SK-N-MC (cell line): ENCODE measurements at places on chromosomes 1 and 21.

GRCh38 chr1:216944864-216945510 lies 221.8 kb upstream of the ESRRG start:
- no peak for DNase-seq

GRCh38 chr1:41359211-41360073 lies 1.8 kb upstream of the FOXO6 start:
- no peak for DNase-seq

DNA sequence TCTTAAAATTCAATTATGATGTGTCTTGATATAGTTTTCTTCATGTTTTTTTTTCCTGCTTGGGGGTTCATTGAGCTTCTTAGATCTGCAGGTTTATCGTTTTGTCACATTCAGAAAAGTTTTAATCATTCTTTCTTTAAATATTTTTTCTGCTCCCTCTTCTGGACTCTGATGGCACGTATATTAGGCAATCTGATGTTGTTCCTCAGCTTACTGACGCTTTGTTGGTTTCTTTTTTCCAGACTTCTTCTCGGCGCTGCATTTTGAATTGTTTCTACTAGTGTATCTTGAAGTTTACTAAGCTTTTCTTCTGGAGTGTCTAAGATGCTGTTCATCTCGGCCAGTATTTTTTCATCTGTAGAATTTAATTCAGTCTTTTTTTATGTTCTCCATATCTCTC lies 44.8 kb upstream of the FMOD start:
- no peak for DNase-seq

DNA sequence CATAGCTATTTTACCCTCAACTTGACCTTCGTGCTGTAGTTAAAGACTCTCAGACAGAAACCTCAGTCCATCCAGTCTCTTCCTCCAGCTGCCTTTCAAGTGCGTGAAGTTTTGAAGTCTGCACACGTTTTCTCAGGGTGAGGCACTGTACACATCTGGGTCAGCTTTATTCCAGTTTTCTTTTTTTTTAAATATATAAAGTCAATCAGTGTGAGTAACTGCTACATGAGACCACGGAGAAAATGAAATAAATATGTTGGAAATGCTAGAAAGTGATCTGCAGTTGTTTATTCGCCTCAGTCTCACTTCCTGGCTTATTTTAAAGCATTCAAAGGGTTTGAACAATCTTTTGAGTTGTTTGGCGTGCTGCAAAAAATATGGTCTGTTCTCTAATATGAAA lies 135.7 kb downstream of the ROR1 start:
- no peak for DNase-seq

DNA sequence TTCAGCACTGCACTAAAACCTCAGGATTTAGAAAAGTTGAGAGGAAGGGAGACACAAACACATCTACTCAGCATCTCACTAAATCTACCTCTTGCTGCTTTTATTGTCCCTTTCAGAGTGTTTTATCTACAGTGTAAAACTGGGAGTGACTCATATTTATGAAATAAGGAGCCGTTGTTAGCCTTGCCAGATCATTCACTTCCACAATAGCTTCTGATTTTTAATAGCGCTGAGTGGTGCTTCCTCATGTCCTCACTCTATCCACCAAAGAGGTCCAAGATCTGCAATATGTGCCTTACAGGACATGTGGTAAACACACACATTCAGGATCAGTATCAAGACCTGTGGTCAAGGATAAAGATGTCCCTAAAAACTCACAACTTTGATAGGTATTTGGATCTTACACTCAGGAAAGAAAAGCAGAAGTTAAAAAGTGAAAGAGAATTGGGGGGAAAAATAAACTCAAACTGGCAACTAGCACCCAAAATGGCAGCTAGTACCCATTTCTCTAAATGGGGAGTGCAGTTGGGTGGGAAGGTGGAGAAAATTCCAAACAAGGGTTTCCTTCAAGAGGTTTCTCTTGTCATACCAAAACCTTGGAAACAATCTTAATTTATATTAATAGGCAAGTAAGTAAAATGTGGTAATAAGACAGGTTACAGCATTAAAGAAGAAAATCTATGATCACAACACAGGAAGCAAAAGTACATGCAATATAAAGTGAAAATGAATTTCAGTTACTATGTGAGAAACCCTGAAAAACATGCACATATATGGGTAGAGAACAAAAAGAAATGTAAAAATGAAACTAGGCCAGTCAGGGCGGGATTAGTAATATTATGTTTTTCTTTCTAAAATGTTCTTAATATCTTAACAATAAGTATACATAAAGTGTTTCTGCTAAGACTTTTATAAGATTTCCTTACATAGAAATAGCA lies 15.9 kb downstream of the DUSP10 start:
- DNase-seq: no peak

DNA sequence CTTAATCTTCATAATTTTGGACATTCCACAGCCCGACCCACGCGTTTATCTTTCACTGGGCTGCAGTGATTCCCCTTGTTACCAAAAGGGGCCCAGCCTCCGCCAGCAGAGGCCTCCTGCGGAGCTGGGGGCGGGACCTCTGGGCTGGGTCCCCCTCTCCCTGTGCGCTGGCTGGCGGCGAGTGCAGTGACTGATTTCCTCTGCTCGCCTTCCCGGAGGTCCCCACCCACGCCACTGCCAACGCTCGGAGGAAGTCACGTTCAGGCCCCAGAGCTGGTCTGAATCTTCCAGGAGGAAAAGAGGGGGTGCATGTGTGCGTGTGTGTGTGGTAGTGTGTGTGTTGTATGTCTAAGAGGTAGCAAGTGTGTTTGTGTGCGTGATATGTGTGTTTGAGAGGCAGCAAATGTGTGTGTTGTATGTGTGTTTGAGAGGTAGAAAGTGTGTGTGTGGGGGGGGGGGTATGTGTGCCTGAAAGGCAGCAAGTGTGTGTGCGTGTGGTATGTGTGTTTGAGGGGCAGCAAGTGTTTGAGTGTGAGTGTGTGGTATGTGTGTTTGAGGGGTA lies 35.0 kb upstream of the JAK1 start:
- no peak for DNase-seq

GRCh38 chr1:1194723-1195122 lies 11.7 kb downstream of the TNFRSF18 start:
- no peak for DNase-seq

GRCh38 chr21:45468051-45468970 lies 63.3 kb downstream of the COL18A1 start:
- DNase-seq: no peak

GRCh38 chr21:42989816-42990650 lies 15.7 kb downstream of the PKNOX1 start:
- DNase-seq: no peak

DNA sequence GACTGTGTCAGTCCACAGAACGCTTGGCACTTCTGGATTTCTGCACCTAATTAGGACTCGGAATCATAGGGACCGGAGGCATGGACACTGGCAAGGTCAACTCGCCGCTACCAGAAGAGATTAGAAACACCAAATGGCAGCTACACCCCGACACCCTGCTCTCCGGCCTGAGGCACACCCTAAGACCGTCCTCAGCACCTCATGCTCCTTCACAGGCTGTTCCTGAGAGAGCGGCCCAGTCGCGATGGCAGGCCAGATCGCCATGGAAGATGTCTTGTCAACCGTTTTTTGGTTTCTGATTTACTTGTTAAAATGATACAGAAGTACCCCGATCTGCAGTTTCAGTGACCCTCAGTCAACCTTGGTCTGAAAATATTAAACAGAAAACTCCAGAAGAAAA lies 46.8 kb downstream of the NPHP4 start:
- DNase-seq: no peak

- no peak for DNase-seq
Measured at GRCh38 chr1:61708953-61709907, 15.7 kb downstream of the TM2D1 start.

- no peak for DNase-seq
Measured at GRCh38 chr1:114368560-114369255, 142.3 kb downstream of the TRIM33 start.

- no peak for DNase-seq
Measured at GRCh38 chr1:96520579-96520947, 201.0 kb upstream of the PTBP2 start.

- no peak for DNase-seq
Measured at GRCh38 chr1:31579374-31579773, 3.1 kb downstream of the TINAGL1 start.

- DNase-seq: no peak
Measured at GRCh38 chr1:110085671-110086070, 15.2 kb upstream of the ALX3 start.

DNA sequence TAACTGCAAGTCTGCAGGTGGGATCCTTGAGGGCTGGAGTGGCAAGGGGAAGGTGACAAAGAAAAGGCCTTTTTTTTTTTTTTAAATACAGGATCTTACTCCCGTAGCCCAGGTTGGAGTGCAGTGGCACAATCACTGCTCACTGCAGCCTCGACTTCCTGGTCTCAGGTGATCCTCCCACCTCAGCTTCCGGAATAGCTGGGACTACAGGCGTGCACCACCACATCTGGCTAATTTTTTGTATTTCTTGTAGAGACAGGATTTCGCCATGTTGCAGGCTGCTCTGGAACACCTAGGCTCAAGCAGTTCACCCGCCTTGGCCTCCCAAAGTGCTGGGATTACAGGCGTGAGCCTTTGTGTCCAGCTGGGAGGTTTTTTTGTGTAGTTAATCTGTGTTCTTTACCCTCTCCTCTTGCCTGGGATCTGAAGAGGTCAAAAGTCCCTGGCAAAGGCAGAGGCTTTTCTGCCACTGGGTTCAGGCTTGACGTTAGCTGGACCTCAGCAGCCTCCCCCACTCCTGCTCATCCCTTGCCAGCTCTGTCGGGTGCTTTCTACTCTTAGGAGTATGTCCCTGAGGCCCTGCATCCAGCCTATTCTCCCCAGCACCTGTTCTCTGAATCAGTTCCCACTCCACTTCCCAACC lies 5.2 kb downstream of the IL6R start:
- no peak for DNase-seq

GRCh38 chr1:157193219-157193618 lies 55.0 kb upstream of the ETV3 start:
- DNase-seq: no peak

DNA sequence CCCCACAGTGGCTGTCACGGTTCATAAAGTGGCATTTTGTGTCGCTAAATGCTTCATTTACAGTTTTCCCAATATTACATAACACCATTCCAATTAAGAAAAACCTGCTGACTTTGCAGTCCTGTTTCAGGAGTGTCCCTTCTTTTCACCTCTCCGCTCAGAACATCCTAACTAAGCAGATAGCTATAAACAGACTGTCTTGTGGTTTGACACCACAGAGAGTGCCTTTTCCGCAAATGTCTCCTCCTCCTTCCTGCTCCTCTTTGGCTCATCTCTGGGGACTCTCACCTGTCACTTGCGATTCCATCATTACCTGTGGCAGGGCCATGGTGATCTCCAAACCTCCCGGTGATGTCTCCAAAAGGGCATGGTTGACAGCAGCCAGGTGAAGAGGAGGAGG lies 119.0 kb downstream of the CNIH3 start:
- no peak for DNase-seq

GRCh38 chr1:11227106-11228077 lies 35.0 kb downstream of the MTOR start:
- DNase-seq: no peak

GRCh38 chr1:40317394-40318074 lies 448 bp upstream of the COL9A2 start:
- no peak for DNase-seq

DNA sequence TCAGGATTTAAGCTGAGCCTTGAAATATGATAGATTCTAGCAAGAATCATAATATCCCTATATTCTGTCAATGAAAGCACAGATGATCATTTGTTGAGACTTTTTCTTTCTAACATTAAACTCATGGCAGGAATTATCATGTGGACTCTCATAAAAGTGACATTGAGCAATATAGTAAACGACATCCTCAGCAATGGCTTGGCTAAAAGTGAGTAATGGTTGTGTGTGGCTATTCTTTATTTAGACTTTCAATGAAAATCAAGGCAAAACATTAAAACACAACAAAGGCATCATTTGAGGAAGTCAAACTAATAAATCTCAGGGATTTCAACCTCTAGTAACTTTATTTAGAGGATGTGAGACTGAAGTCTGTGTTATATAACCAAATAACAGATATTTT lies 257.8 kb upstream of the ADGRL4 start:
- DNase-seq: no peak

DNA sequence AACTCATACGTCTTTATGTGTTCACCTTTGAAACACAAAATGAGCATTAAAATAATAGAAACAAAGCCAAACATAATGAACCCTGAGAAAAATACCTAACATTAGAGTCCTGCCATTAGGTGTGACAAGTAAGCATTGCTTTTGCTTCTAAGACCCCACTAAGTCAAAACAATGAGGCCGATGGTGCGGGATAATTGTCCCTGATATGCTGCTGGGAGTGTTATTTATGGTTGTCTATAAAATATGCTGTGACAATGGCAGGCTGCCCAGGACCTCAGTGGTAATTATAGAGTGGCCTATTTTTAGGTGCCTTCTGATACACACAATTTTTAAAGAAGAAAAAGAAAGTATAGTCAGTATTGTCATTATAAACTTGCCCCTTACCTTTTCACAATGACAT lies 1423.1 kb downstream of the AMY1C start:
- DNase-seq: no peak

DNA sequence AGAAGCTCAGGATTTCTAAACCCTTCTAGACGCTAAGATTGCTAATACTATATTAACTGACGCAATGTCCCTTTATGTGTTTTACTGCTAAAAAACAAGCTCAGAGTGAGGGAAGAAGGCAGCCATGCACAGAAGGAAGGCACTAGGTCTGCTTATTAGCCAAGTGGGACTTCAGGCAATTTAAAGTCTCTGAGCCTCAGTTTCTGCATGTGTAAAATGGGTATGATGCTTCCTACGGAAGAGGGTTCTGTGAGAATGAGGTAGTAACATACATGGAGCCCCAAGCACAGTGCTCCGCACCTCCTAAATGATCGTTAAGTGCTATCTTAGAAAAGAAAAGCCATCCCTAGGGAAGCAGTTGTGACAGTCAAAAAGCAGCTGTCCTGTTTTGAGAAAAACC lies 16.9 kb downstream of the MIS18A start:
- DNase-seq: no peak

GRCh38 chr1:232725305-232726047 lies 79.7 kb upstream of the MAP10 start:
- DNase-seq: no peak

- DNase-seq: no peak
Measured at GRCh38 chr1:185567440-185567839, 166.8 kb upstream of the HMCN1 start.

DNA sequence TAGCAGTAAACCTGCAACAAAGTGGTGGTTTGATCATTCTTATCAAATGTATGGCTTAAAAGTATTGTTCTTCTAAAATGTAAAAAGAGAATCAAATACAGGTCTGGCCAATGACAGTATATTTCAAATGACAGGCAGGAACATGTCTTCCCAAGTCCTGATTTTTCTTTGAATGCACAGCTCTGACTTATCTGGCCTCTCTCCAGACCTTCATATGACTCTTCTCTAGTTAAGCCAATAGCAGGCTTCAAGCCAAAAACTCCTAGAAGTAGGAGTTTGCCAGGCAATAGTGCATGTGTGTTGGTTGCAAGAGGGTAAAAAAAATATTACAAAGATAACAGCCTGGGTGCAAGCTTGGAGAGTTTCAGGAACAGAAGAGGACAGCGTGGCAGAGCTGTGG lies 345.5 kb downstream of the SMYD3 start:
- DNase-seq: no peak

DNA sequence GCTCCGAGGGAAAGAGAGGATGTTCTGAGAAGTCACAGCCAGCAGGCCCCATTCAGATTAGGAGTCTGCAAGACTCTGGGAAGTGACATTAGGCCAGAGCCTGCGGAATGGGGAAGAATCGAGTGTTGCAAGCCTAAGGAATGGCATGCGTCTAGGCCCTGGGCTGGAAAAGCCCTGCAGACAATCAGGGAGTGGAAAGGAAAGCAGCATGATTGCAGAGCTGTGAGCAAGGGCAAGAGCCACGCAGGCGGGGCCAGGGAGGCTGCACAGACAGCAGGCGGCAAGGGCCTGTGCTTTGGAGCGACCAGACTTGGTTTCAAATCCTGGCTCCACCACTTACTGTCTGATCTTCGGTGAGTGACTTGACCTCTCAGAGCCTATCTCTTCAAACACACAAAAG lies 118.2 kb downstream of the RRAGC start:
- DNase-seq: no peak
